Adrenal gland (tissue), 19 donors: ENCODE measurements at places on chromosomes 1 and 21. TPM values are rescaled to one million over a fixed set of nuclear protein-coding genes. Genes with fewer than 3 reads are reported as not detected.

CAMK2N1 gene
- 33.9 TPM for polyA plus RNA-seq

FAF1 gene
- 23.4 TPM for polyA plus RNA-seq

RHD gene
- not detected for polyA plus RNA-seq

OR2T35 gene
- polyA plus RNA-seq: not detected

SLC5A9 gene
- polyA plus RNA-seq: 0.34 TPM

ARMH1 gene
- 76.0 TPM for polyA plus RNA-seq

HCN3 gene
- 14.5 TPM for polyA plus RNA-seq

GRCh38 chr1:25675729-25676476 is 59.3 kb downstream of the MAN1C1 start:
- DNase-seq: no peak

- no peak for DNase-seq
Measured at GRCh38 chr1:81437649-81438048, 363.1 kb upstream of the ADGRL2 start.

DNA sequence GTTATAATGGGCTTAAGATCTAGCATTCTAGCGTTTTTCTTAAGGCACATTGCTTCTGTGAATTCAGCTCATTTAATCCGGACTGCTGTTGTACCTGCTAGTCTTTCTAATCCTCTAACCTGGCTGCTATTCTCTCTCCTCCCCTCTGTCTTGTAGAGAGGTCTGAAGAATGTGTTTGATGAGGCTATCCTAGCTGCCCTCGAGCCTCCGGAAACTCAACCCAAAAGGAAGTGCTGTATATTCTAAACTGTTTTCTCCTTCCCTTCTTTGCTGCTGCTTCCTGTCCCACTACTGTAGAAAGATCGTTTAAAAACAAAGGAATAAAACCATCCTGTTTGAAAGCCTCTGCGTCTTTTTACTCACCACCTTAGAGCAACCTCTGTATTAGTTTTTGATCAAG is 37.3 kb downstream of the CDC42 start:
- no peak for DNase-seq

DNA sequence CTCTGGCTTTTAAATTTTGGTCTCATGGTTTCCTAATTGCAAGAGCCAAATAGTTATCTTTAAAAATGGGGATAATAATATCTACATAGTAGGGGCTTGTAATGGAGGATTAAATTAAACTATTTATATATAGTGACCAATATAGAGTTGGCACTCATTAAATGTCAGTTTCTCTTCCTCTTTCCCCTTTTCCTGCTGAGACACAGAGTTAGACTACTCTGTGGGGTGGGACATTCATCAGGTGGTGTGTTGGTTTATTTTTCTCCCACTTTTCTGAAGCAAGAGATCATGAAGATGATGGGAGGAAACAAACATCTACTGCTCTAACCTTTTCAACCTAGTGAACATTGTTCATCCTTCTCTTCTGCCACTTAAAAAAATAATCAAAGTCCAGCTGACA is 17.3 kb upstream of the RAP1A start:
- no peak for DNase-seq

GRCh38 chr1:228986093-228986904 is 251.0 kb downstream of the RHOU start:
- DNase-seq: peak; percentile 47

GRCh38 chr1:233904633-233905415 is at the start of gene SLC35F3:
TSS of gene SLC35F3 (plus strand) at chr1:233904676.
- DNase-seq: no peak

DNA sequence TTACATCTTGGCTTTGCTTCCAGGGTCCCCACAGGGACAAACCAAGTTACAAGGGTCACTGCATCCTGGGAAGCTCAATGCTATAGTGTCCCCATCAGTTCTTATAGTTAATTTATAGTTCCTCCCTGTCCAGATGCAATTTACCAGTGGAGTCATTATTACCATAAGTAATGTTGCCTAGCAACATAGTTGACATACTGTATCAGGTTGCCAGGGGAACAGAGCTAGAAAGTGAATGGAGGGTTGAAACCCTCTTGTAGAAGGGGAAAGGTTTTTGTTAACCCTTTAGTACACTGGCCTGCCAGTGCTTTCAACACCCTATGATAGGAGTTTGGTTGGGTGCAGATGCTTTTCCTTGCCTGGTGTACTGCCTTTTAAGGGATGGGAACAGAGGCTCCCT is 34.3 kb upstream of the TTC4 start:
- DNase-seq: no peak

DNA sequence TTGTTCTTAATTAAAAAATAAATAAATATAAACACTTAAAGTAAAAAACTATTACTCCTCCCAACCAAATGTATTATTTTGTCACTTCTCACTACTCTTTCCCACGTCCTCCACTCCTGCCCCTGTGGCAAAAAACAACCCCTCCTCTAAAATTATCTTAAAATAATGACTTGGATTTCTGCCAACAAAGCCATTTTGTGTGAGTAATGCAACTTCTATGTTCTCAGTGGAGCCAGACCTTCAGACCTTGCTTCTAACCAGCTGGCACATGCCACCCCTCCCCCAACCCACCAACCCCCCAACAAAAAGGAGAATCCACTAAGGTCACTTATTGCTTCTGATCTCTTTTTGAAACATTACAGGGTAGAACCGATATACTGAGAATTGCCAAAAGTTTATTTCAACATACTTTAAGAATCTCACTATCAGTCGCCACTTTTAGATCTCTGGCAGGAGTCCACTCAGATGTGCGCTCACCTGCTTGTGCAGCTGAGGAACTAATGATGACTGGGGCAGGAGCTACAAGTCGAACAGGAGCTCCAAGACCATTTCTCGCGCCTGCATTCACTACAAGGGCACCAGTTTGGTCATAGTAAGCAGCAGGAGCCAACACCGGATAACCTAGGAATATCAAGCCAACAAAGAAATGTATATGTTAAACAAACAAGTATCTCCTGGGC is 58.3 kb upstream of the SDC3 start:
- peak; percentile 79 for DNase-seq

DNA sequence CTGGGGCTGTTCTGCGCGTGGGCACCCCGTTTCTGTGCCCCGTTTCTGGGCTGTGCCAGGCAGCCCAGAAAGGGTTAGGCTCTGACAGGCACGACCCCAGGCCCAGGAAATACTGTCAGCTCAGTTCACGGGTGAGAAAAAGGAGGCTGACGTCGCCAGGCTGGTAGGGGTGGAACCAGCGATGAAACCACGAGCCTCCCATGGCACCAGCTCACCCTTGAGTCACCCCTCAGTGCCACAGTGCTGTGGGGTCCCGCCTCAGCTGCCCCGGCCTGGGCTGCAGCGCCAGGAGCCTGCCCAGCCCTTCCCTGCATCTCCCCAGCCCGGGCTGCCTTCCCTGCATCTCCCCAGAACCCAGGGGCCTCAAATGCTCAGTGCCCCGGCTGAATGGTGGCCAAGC is 11.5 kb downstream of the MEGF6 start:
- DNase-seq: no peak

DNA sequence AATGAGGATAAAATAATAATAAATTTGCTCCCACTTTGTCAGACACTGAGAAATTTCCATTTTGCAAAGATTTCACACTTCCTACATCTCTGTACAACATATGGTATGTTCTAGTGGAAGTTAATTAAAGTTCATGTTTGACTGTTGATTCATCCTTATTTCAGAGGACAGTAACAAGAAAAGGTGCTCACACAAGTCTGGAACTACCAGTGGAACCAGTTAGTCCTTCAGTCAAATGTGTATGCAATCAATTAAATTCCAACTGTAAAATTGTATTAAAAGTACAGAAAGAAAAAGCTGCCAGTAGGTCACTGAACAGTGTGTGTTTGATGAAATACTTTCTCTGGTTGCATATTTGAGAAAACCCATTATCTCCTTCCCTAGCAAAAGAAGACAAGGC is 496.0 kb upstream of the PKN2 start:
- no peak for DNase-seq

DNA sequence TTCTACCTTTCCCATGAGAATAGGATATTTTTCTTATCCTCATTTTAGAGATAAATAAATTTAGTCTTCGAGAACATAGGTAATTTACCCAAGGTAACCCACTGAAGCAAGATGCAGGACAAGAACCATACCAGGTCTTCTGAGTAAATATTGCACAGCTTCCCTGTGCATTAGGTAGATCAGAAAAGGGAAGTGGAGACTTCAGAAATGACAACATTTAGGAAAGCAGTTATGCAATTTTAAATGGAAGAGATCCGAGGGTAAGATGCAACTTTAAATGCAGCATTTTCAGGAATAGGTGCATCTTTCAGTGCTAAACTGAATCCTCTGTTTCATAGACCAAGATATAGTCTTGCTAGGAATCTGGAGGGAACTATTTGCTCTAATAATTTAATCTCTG is 206.4 kb upstream of the SGIP1 start:
- DNase-seq: no peak

DNA sequence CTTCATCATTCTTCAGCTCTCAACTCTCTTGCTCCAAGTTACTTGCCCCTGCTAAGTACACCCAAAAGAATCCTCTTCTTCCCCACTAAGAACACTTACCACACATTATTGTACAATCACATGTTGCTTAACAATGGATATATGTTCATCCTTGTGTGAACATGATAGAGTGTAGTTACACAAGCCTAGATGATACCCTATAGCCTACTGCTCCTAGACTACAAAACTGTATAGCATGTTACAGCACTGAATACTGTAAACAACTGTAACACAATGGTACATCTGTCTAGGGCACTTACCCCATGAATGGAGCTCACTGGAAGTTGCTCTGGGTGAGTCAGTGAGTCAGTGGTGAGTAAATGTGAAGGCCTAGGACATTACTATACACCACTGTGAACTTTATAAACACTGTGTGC is 77.4 kb downstream of the RERE start:
- DNase-seq: no peak

DNA sequence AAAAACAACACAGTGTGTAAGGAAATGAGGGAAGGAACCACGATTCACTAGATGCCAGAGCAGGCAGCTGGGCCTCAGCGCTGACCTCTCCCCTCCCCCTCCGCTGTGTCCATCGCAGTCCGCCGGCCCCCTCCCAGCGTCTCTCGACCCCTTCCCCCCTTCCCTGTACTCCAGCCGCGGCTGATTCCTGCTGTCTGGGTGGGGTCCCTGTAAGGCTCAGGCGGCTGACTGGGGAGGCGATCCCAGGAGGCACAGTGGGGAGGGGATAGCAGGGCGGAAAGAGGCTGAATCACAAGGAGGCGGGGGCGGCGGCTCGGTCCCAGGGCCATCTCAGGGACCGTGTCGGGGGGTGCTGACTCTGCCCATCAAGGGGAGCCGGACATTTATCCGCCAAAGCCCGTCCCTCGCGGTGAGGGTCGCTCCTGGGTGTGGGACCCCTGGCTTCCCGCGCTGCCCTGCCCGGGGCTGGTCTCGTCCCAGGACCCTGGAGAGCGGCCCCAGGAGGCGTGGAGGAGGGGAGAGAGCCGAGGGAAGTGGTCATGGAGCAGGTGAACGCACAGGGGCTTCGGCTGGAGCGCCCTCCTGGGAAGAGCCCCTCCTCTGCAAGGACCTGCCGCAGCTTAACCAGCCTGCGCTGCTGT is 241.9 kb downstream of the PTPRU start:
- no peak for DNase-seq

DNA sequence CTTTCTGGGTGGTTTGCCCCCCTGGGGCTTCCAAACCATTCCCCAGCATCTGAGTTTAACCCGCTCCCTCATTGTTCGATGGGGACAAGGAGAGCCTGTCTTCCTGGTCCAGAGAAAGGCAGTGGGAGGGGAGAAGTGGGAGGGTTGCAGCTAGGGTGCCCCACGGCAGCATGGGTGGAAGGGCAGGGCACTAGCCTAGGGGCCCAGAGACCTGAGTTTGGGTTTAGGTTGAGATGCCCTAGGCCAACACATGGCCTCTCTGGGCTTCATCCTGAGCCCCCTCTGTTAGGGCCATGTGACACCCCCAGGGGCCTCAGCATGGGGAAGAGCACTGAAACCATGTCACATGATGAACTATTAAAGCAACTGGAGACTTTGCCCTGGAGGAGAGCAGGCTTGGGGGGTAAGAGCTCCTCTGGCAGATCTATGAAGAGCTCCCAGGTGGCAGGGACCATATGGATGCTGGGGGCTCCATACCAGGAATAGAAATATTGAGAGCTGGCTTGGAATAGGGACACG is 9.7 kb upstream of the RUNX3 start:
- DNase-seq: no peak

DNA sequence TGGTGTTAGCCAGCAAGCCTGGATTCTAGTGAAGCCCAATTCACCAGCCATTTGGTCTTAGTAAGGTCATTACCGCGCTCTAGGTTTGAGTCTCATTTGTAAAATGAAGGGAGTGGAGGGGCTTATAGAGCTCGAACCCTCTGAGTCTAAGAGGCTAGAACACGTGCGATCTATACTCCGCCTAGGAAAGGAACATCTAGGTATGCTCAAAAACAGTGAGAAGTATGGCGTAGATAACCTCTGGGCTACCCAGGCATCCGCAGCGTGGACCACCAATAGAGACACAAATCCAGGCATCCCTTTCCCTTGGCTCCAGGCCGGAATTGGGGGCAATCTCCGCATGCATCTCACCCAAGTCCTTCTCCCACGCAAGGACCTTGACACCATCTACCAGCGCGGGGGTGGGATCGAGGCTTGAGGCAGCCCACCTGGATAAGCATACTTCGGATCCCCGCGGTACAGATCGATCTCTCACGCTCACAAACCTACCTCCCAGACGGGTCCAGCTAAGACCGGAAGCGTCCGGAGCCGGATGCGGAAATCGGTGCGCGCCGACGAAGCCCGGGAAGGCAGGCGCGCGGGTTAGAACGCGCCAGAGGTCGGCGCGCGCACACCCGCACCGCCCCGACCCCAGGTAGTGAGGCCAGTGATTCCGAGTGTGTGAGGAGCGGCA is at the start of gene METTL25B:
TSS of gene METTL25B (plus strand) at position 544 of the 673 bp plus-strand sequence. CDS start 636 bp downstream, outside the sequence.
- peak; percentile 84 for DNase-seq

DNA sequence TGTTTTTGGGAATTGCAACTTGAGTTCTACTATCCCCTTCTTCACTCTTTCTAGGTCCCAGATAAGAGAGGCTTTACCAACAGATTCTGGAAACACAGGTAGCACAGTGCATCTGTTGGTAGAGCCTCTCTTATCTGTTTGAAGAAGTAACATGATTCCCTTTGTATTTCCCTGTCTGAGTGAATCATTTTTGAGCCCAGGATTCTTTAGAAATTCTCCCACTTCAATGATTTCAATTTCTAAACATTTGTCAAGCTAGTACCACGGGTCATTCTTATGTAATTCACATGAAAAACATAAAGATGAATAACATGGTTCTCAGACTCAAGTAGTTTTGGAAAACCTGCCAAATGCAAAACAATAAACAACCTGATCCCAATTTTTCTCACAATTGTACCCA is 72.0 kb upstream of the DUSP10 start:
- no peak for DNase-seq

GRCh38 chr1:21292984-21293536 is 2.8 kb upstream of the ECE1 start:
- no peak for DNase-seq

GRCh38 chr1:237149857-237150256 is 107.9 kb downstream of the RYR2 start:
- no peak for DNase-seq

- DNase-seq: no peak
Measured at GRCh38 chr1:82950606-82951200, 1048.2 kb downstream of the TTLL7 start.
